ENCODE measurements at places on chromosomes 4 and X.

DNA sequence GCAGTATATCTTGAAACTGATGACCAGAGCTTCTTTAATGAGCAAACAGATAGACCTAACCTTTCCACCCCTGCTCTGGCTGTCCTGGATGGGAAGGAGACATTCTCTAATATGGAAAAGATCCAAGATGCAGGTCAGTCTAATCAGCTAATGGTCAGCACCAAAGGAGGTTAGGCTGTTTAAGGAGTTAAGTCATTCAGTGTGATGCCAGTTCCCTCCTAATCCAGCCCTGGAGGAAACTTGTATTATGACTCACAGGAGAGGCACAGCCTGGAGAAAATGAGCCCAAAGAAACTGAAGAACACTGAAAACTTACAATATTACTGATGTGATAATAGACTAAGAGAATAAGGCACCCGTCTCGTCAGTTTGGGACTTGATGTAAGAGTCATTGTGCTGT is 323.0 kb downstream of the HNRNPD start:
- DNase-seq = no peak

DNA sequence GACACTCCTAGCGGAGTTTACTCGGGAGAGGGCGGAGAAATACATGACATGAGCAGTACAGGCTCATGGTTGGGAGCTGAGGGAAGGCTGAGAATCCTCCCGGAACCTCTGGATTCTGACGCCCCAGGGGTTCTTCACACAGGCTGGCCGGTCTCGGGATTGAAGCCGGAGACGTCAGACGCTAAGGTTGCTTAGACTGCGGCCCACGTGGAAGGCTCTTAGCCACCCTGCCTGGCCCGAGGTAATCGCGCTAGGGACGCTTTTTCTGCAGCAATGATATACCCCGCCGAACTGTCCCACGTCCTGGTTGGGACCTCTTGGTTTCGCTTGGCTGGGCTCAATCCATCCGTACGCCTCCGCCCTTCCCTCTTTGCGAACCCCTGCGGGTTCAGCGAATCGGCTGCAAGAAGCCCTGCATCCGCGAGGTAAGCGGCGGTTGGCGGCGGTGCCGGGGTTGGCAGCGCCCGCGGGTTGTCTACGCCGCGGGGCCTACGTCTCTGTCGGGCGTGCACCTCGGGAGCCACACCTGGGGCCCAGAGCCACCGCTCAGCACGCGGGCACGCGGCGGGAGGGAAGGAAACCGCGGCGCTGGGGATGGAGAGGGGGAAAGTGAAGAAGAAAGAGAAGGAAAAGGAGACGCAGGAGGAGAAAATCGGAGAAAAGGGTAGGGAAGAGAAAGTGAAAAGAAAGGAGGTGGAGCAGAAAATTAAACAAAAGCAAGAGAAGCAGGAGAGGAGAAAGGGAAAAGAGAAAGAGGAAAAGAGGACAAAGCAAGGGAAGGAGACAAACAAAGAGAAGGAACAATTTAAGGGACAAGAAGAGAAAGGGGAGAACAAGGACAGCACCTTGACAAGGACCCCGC is at the start of gene ARL9:
TSS of gene ARL9 (plus strand) at position 523 of the 862 bp plus-strand sequence. CDS start at position 595, 72 bp downstream.
- DNase-seq = peak; percentile 30

DNA sequence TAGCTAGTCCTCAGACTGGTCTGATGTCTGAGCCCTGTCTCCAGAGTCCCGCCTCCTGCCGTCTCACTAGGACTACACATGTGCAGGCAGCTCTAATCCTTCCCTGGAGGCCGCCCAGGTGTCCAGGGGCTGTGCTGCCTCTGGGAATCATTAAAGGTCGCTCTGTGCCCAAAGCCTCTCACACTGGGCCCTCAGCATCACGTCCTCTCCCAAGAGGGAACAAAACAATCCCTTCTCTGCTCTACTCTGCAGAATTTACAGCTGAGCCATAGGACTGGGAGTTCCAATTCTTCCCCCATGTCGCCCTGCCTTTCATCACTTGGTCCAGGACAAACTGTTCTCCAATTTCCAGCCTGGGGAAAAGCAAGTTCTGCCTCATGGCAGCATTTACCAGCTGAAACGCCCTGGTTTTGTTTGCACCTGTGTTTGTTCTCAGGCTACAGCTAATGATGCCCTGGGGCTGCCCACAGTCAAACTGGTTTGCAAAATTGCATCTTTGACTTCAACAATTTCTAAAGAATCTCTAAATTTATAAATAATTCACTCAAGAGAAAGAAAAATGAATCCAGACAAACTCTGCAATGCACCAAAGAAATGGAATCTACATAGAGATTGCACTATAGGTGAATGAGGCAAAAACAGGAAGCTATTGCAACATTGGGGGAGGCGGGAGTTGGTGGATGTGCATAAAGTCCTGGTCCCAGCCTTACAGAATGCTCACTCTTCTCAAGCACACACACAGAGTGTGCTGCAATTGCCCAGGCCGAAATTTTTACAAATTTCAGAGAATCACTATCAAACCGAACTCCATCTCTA is 7.2 kb upstream of the MRFAP1 start:
- DNase-seq = no peak

GRCh38 chr4:26368685-26369084 is 47.9 kb downstream of the RBPJ start:
- no peak for DNase-seq

DNA sequence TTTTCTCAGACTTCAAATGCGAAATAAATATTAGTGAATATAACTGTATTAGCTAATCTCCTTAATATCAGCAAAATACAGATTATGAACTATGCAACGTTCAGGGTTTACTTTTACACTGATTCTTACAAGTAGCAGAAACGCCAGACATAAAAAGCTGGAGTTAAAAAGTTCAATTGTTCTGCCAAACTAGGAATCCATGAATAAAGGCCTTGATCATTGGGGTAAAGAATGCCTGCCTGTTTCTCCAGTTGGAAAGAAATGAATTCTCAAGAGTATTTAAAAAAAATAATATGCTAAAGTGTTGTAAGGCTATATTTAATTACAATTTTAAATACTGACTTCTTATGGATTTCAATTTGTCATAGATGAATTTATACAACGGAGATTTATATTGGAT is 612.2 kb downstream of the DMD start:
- no peak for DNase-seq

- no peak for DNase-seq
These were observed 124.7 kb downstream of the CBR4 start for GRCh38 chr4:168885400-168885799.

GRCh38 chrX:132216283-132216682 is 3.0 kb downstream of the RAP2C start:
- no peak for DNase-seq

DNA sequence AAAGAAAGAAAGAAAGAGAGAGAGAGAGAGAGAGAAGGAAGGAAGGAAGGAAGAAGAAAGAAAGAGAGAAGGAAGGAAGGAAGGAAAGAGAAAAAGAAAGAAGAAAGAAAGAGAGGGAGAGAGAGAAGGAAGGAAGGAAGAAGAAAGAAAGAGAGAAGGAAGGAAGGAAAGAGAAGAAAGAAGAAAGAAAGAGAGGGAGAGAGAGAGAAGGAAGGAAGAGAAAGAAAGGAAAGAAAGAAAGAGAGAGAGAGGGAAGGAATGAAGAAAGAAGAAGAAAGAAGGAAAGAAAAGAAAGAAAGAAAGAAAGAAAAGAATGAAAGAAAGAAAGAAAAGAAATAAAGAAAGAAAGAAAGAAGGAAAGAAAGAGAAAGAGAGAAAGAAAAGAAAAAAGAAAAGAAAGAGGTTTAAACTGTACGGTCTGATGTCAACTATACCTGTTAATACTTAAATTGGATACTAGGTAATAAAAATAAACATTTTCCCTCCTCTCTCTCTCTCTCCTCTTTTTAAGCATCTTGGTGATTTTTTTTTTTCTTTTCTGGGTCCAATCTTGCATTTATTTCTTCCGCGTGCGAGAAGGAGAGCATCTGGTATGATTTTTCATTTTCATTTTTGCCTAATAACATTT is 93.8 kb downstream of the CRLF2 start:
- DNase-seq = no peak

- DNase-seq = no peak
These were observed 28.1 kb upstream of the LNX1 start for GRCh38 chr4:53619431-53619830.

- DNase-seq = no peak
These were observed 27.1 kb downstream of the AFM start for GRCh38 chr4:73508651-73509050.

DNA sequence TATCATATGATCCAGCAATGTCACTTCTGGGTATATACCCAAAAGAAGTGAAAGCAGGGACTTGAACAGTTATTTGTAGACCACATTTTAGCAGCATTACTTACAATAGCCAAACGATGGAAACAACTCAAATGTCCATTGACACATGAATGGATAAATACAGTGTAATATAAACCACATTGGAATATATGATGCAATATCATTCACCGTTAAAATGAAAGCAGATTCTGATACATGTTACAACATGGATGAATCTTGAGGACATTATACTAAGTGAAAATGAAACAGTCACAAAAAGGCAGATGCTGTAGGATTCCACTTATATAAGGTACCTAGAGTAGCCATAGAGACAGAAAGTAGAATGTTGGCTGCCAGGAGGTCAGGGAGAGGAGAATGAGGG is 130.5 kb upstream of the SMAD1 start:
- DNase-seq = no peak

DNA sequence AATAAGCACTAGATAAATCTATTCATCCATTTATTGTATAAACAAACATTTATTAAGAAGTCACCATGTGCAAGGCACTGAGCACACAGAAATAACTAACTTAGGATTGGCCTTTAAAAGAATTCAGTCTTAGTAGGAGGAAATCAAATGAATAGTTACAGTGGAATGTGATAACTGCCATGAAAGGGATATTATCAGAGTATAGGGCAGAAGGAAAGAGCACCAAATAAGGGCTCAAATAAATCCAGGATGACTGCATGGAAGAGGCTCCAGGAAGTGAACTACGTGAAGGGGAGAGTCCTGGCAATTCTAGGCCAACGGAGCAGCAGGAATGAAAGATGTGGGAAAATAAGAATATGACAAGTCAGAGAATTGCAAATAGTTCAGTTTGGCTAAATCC is 406.0 kb downstream of the INPP4B start:
- DNase-seq = no peak

GRCh38 chr4:147340111-147340510 is 140.8 kb upstream of the EDNRA start:
- DNase-seq = no peak

DNA sequence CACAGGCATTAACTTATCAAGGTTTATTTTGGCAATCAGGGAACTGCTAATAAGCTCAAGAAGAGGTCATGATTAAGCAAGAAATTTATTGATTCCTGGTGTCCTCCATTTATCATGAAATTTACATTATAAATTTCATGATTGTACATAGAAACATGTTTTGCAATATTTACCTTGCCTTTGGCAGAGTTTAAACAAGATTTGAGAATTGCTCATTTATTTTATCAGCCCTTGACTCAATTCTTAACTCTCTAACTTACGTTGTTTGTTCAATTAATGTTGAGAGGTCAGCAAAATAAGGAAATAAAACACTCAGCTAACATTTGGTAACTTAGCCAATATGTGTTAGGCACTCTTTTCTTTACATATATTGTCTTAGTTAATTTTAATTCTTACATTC is 286.6 kb downstream of the SLC7A11 start:
- no peak for DNase-seq

DNA sequence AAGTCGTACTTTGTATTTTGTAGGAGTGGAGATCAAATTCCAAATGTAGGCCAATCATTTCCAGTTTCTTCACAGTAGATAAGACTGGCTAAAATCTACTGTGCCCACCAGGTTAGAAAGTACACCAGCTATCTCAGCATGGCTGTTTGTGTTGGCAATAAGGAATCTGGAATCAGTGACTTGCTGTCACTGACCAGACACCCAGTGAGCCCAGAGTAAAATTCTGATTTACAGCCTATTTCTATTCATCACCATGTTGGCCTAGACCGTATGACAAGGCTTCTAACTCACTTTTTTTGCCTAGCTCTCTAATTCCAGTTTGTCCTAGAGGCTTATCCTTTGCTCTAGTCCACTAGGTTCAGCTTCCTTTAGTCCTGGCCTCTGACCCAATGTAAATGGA is 25.4 kb downstream of the SMIM43 start:
- DNase-seq = no peak

- no peak for DNase-seq
These were observed 612.7 kb downstream of the KCTD8 start for GRCh38 chr4:43835869-43836268.

DNA sequence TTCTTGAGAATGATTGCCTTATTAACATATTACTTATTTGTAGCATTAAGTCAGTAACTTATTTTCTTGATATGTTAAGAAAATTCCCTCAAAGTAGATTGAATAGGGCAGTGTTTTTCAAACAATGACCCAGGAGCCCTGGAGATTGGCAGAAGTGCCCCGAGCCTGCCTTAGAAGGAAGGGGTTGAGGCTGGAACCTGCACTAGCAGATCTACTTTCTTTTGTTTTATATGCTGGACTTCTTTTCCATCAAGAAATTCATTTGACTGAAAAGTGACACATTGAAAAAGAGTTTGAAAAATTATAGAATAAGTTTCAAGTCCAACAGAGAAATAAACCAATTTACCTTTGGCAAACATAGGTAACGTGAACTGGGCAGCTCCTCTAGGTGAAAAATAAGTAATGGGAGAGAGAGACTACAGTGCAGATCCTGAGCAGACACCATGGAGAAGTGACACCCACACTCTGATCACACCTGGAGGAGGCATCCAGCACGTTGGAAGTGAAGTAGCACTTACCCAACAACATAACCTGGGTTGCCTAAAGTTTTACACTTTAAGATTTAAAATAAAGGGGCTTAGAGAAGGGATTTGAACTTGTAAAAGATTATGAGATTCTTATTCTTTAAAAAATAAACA is 18.6 kb downstream of the ARSJ start:
- DNase-seq = no peak

DNA sequence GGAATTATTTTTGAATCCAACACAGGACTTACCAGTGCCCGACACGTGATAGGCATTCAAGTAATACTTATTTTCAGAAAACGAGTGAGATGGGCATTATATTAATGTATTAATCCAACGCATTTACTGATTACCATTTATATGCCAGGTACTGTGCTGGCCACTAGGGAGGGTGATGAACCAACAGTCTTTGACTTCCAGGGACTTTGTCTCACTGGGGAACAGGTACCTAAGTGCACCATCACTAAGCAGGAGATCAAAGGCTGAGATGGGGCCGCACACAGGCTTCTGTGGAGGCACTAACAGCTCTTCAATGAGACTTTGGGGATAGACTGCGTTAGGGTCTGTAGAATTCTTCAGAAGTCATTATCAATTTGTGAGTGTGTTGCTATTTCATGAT is 5.7 kb upstream of the TADA2B start:
- no peak for DNase-seq

DNA sequence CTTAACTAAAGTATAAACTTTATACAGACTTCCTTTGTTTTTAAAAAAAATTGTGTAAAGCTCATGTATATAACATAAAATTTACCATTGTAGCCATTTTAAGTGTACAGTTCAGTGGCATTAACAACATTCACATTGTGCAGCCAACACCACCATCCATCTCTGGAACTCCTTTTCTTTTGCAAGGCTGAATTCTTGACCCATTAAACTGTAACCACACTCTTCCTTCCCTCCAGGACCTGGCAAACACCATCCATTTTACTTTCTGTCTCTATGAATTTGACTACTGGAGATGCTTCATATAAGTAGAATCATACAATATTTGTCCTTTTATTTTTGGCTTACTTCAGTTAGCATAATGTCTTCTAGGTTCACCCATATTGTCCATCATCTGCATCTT is 104.7 kb downstream of the RASL11B start:
- DNase-seq = no peak

- no peak for DNase-seq
These were observed 4.5 kb upstream of the MAML3 start for GRCh38 chr4:140158365-140159030.

GRCh38 chr4:21649391-21650090 is 299.0 kb downstream of the KCNIP4 start:
- DNase-seq = no peak

Data from stimulated activated CD8-positive, alpha-beta memory T cell treated with anti-CD3 and anti-CD28 coated beads, Interleukin-2, amount 100 ng/mL, for 1 hour (primary cell).